ENCODE measurements at places on chromosomes 11 and 22. TPM values are rescaled to one million over a fixed set of nuclear protein-coding genes. Genes with fewer than 3 reads are reported as not detected.

The LMNTD2 gene
- total RNA-seq, result 0.56 TPM

The ADM2 gene
- 0.14 TPM for total RNA-seq

The MS4A12 gene
- not detected for total RNA-seq

The SYT7 gene
- 0.71 TPM for total RNA-seq

The SOX10 gene
- 1.6 TPM for total RNA-seq

The CCDC15 gene
- total RNA-seq, result 1.6 TPM

All from posterior vena cava (tissue), 2 donors.